ENCODE measurements at places on chromosomes 3 and 15. TPM values are rescaled to one million over a fixed set of nuclear protein-coding genes. Genes with fewer than 3 reads are reported as not detected.

DNA sequence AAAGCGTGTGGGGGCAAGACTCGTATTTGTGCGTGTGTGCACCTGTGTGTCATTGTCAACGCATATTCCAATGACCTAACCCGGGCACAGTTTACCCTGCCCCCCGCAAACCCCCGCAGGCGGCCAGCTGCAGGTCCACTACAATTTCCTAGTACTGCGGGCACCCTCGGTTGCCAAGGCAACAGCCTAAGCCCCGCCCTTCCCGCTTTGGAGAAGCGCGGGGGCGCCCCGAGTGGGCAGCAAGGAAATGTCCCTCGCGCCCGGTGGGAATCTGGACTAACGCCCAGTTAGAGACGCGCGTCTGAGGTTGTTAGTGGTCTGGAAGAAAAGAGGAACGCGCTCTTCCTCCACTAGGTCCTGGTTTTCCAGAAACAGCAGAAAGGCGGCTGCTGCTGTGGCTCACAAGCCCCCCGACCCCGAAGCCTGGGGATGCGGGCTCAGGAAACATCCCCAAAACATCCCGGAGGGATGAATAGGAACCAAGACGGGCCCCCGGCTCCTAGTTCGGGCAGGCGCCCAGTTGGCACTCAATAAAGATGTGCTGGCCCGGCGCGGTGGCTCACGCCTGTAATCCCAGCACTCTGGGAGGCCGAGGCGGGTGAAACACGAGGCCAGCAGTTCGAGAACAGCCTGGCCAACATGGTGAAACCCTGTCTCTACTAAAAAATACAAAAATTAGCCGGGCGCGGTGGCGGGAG lies 1.1 kb downstream of the ABHD14A start:
- DNase-seq = peak; percentile 72

DNA sequence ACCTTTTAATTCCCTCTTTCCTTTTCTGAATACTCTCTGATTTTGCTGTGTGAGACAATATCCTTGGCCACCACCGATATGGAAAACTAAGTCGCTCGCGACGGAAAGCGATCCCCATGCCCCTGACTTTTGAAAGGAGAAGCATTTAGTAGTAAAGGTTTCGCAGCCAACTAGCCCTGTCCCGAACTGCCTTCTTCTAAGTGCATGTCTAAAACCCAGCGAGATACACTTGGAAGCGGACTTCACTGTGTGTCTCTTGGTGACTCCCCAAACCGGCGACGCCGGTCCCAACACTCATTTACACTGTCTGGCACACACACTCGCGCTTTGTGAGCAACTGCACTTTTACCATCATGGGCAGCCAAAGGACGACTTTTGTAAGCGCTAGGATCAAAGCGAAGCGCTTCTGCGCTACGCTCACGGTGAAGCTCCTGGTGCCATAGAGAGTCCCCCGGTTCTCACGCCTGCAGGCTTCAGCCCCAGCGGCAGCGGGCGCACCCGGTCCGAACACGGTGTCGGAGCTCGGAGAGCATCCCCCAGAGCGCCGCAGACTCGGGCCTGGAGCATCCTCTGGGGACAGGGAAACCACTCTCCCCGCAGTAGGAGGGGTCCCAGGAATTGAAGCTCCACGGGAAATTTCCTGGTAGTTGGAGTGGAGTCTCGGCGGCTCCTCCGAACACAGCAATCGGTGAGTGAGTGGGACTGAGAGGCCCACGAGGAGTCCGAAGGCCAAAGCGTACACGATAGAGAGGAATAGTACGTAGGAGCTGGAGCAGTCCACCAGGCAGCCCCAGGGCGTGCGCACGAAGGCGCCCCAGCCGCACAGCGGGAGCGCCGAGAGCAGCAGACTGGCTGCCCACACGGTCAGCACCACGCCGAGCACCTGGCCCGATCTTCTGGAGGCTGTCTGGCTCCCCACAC lies 1.4 kb downstream of the GPR149 start:
- DNase-seq = no peak

- no peak for DNase-seq
These were observed 342.8 kb downstream of the ERC2 start for GRCh38 chr3:56125358-56126005.

GRCh38 chr15:77504306-77504705 lies 83.6 kb downstream of the HMG20A start:
- peak; percentile 49 for DNase-seq

- DNase-seq = no peak
These were observed 28.9 kb downstream of the SH3GL3 start for GRCh38 chr15:83476066-83476465.

DNA sequence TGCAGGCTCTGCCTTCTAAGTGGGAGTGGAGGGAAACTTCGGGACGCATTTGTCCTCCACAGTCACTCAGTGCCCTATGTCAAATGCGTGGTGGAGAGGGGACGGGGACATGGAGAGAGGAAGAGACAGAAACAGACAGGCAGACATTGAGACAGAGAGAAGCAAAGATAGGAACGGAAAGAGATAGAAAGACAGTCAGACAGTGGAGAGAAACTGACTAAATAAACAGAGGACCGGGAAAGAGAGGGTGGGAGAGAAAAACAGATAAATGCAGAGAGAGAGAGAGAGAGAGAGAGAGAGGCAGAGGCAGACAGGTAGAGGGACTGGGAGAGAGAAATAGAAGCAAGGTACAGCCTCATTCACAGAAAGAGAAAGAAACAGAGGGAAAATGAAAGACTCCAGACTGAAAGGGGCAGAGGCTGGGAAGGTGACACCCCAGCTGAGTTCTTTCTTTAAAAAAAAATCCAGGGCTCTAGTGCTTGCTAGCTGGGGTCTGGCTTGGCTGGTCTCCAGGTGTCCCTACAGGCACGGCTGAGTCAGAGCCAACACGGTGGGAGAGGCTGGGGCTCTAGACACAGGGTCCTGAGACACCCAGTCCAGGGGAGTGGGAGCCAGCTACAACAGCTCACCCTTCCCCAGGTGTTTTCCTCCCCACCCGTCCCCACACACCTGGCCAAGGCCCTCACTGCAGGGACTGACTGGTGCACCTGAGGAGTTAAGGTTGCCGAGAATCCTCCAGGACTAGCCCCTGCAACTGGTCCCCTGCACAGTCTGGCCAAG lies 506.1 kb upstream of the PROK2 start:
- DNase-seq = no peak

DNA sequence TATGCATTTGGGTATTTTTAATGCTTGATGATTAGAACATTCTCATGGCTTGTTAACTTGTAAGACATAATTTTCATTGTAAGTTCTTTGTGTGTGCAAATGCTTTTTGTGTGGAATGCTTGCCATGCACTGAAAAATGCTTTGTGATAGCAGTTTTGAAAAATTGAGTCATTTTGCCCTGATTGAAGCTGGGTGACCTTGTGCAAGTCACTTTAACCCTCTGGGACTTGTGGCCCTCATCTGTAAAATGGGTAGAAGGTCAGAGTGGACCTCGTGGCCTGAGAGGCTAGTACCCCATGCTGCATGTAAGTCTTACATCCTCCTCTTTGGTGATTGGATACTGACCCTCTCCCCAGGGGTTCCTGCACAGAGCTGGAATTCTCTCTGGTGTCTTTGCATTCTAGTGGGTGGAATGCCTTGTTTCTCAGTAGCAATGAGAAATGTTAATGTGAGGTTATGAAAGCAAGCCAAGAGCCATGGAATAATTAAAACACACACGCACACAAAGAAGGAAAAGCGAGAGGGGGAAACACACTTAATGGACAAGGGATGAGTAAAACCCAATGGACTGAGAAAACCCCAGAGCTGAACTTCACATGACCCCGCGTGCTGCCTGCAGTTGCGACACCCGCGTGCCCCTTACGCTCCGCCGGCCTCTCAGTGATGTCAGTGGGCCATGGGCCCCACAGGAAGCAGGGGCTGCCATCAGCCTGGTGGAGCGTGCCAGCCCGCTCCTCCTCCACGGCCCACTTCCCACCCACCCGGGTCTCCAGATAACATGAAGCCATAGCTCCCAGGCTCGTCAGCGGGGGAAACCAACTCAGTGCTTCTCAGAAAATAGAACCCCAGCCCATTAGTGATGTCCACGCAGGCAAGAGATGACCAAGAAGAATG lies 44.0 kb downstream of the SMAD3 start:
- DNase-seq = no peak

GRCh38 chr3:113421082-113421481 lies 20.2 kb downstream of the CFAP44 start:
- DNase-seq = no peak

- DNase-seq = no peak
These were observed 22.2 kb downstream of the MME start for GRCh38 chr3:155102329-155102728.

- DNase-seq = no peak
These were observed 80.0 kb upstream of the SKOR1 start for GRCh38 chr15:67745073-67746006.

MKRN2 gene
- 17.2 TPM for total RNA-seq

TM4SF18 gene
- total RNA-seq = 0.95 TPM

TNIK gene
- total RNA-seq = 30.5 TPM

CRABP1 gene
- 1.5 TPM for total RNA-seq

SLC7A14 gene
- total RNA-seq = 0.34 TPM
